ENCODE measurements at places on chromosomes 6 and 20. TPM values are rescaled to one million over a fixed set of nuclear protein-coding genes. Genes with fewer than 3 reads are reported as not detected.

Gene FAM50B
- 4.0 TPM for total RNA-seq

Gene CFAP61
- total RNA-seq = 1.4 TPM

Gene FIG4
- 9.5 TPM for total RNA-seq

Gene DPPA5
- not detected for total RNA-seq

- no peak overlapping the region for H3K27ac ChIP-seq
- peaks cover 7% of the 10 kb centered on the region for H3K36me3 ChIP-seq
- DNase-seq = no peak
- H3K27me3 ChIP-seq = no peaks in the 10 kb centered on the region
These were observed 33.9 kb downstream of the PPARD start for GRCh38 chr6:35376281-35376680.

DNA sequence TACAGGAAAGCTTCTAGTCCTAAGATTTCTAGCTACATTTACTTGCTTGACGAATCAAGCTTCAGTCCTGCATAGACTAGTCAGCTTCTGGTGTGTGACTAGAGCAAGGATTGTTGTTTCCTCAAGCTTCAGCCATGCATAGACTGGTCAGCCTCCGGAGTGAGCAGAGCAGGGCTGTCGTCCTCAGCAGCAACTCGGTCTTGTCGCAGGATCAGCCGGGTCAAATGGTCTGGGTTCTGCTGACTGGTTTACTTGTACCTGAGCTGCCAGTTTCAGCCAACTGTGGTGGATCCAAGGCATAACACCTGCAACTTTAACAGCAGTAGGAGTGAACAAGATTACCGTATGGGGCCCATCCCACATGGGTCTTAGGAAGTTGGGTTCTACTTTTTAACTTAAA, 10.8 kb upstream of the GMPR start:
- H3K36me3 ChIP-seq = no peaks in the 10 kb centered on the region
- H3K4me3 ChIP-seq = no peak overlapping the region
- no peak for DNase-seq
- no peaks in the 10 kb centered on the region for H3K4me1 ChIP-seq

GRCh38 chr6:113489952-113490746, 367.0 kb upstream of the MARCKS start:
- no peak overlapping the region for H3K27ac ChIP-seq
- H3K27me3 ChIP-seq = no peaks in the 10 kb centered on the region
- no peaks in the 10 kb centered on the region for H3K36me3 ChIP-seq

DNA sequence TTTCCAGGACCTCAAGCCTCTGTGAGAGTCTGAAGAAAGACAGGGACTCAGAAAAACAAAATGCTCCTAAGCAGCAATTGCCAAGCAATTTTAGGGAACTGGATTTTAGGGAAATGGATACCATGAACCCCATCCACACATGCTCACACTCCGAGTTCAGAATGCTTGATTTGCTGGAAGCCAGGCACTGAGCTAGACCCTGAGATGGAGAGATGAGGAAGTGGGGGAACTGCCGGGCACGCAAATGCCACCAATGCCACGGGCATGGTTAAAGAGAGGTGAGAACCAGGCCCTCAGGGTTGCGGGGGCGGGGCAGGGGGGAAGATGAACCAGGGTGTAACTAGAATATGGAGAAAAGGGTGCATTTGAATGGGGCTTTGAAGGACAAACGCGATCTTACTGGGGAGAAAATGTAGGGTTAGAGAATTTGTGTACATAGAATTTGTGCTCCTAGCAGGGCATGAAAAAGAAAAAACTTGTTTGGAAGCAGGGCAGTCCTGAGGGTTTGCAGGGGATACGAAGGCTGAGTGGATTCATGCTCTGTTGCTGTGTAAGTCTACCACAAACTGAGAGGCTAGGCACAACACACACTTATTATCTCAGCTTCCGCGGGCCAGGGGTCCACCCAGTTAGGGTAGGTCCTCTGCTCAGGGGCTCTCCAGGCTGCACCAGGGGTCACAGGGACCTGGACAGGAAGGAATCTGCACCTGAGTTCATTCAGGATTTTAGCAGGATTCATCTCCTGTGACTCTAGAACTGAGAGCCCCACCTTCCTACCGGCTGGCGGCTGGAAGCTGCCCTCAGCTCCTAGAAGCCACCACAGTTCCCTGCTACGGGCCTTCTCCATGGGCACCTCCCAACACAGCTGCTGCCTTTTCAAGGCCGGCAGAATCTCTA, 108.0 kb downstream of the SNX5 start:
- peaks cover 5% of the 10 kb centered on the region for H3K4me1 ChIP-seq
- DNase-seq = no peak
- no peaks in the 10 kb centered on the region for H3K27me3 ChIP-seq
- H3K36me3 ChIP-seq = no peaks in the 10 kb centered on the region

- no peak overlapping the region for H3K27ac ChIP-seq
- H3K27me3 ChIP-seq = no peaks in the 10 kb centered on the region
- H3K4me1 ChIP-seq = no peaks in the 10 kb centered on the region
- peaks cover 15% of the 10 kb centered on the region for H3K36me3 ChIP-seq
- DNase-seq = no peak
These were observed 353.4 kb downstream of the RNGTT start for GRCh38 chr6:88609983-88610382.

- H3K27me3 ChIP-seq = no peaks in the 10 kb centered on the region
- H3K27ac ChIP-seq = no peak overlapping the region
- no peaks in the 10 kb centered on the region for H3K36me3 ChIP-seq
- DNase-seq = no peak
- peaks cover 24% of the 10 kb centered on the region for H3K4me1 ChIP-seq
- H3K4me3 ChIP-seq = no peak overlapping the region
These were observed 312.7 kb upstream of the TBX18 start for GRCh38 chr6:85077098-85077497.

- H3K27me3 ChIP-seq = no peaks in the 10 kb centered on the region
- no peak overlapping the region for H3K27ac ChIP-seq
- no peak for DNase-seq
- H3K4me1 ChIP-seq = peaks cover 9% of the 10 kb centered on the region
- no peak overlapping the region for H3K4me3 ChIP-seq
- H3K36me3 ChIP-seq = no peaks in the 10 kb centered on the region
These were observed 42.7 kb upstream of the NOX3 start for GRCh38 chr6:155498370-155498769.

DNA sequence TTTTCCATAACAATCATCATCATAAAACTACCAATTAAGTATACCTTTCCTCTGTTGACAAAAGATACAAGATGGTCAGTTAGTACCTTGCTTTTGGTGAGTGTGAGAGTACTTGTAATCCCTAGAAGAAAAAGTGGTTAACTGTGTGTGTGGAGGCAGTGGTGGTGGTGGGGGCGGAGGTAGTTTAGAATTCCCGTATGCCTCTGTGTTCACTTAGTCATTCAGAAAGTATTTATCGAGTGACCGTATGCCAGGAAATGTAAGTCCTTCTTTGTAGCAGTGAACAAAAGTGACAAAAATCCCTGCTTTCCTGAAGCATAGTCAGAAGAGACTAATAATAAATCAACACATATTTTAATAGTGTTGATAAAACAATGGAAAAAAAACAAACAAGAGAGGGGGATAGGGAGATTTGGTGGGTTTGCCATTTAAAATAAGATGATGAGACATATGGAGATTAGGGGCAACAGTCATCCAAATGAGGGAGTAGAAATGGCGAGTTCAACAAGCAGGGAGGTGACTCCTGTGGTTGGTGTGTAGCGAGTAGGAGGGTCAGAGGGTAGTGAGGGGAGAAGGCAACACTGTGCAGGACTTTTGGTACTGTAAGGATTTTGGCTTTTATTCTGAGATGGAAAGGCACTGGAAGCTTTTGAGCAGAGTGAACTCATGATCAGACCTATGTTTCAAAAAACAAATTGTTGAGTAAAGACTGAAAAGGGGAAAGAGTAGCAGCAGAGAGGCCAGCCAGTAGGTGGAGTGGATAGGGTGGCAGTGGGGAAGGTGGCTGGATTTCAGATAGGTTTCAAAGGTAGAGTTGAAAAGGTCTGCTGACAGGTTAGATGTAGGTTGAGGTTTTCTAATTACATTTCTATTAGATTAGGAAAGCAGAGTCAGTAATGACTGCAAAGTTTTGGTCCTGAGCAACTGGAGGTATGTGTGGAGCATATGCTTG, 40.3 kb upstream of the SIM1 start:
- H3K4me3 ChIP-seq = no peak overlapping the region
- H3K36me3 ChIP-seq = peaks cover 7% of the 10 kb centered on the region
- no peak overlapping the region for H3K27ac ChIP-seq
- H3K4me1 ChIP-seq = no peaks in the 10 kb centered on the region
- H3K27me3 ChIP-seq = no peaks in the 10 kb centered on the region

DNA sequence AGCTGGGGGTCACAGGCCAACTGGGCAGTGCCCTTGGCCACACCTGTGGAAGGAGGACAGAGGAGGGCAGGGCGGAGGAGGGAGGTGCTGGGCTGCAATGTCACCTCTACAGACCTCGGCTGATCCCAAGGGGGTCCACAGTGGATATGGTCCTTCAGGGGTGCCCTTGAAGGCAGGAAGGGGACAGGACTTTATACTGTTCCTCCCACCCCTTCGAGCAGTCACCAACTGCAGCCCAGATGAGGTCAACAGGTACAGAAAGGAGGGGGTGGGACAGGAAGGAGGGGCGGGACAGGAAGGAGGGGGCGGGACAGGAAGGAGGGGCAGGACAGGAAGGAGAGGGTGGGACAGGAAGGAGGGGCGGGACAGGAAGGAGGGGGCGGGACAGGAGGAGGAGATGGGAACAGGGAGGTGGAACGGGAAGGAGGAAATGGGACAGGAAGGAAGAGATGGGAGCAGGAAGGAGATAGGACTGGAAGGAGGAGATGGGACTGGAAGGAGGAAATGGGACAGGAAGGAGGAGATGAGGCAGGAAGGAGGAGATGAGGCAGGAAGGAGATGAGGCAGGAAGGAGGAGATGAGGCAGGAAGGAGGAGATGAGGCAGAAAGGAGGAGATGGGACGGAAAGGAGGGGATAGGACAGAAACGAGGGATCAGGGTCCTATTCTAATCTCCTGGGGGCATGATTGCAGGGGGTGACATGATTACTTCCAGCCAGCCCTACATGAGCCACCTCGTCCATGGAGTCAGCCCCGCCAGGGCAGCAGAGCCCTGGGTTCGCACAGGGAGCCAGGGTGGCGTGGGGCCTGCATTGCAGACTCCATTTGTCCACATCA, 19.4 kb upstream of the MRGBP start:
- peaks cover 35% of the 10 kb centered on the region for H3K4me1 ChIP-seq
- H3K27ac ChIP-seq = peak overlapping the region; percentile 2
- peak; percentile 79 for DNase-seq
- H3K27me3 ChIP-seq = no peaks in the 10 kb centered on the region
- H3K36me3 ChIP-seq = no peaks in the 10 kb centered on the region

GRCh38 chr6:132287101-132287500, 114.2 kb downstream of the MOXD1 start:
- no peaks in the 10 kb centered on the region for H3K36me3 ChIP-seq
- DNase-seq = no peak
- no peaks in the 10 kb centered on the region for H3K27me3 ChIP-seq

DNA sequence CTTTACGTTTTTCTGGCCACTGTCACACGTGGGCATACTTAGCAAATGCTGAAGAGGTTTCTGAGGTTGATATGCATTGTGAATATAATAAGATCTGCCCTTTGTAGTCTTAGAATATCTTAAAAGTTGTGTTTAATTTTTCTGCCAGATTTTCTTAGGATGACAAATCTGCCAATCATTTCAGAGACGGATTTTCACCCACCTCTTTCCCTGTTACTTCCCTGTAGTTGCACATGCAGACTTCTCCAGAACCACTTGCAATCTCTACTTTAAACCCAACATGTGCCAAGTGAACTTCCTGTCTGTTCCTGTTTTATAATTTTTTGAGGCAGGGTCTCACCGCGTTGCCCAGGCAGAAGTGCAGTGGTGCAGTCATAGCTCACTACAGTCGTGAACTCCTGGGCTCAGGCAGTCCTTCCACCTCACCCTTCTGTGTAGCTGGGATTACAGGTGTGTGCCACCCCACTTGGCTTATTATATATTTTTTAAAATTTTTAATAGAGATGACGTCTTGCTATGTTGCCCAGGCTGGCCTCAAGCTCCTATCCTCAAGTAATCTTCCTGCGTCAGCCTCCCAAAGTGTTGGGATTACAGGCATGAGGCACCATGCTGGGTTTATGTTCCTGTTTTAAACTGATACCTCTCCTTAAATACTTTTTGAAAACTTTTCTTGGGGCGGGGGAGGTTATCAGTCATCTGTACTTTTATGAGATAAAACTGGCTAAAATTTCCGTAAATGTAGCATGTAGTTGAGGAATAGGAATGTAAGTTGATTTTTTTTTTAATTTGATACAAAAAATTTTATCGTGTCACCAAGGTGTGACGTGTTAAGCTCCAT, 2.7 kb downstream of the IGF2R start:
- H3K4me1 ChIP-seq = peaks cover 46% of the 10 kb centered on the region
- H3K36me3 ChIP-seq = no peaks in the 10 kb centered on the region
- no peak overlapping the region for H3K4me3 ChIP-seq
- DNase-seq = no peak
- H3K27me3 ChIP-seq = no peaks in the 10 kb centered on the region
- H3K27ac ChIP-seq = no peak overlapping the region

- no peak for DNase-seq
- H3K4me3 ChIP-seq = no peak overlapping the region
- no peak overlapping the region for H3K27ac ChIP-seq
These were observed 7.6 kb upstream of the FAM110A start for GRCh38 chr20:825710-826421.

GRCh38 chr6:40054602-40055001, 120.3 kb upstream of the MOCS1 start:
- no peak overlapping the region for H3K4me3 ChIP-seq
- no peak for DNase-seq
- no peaks in the 10 kb centered on the region for H3K4me1 ChIP-seq

DNA sequence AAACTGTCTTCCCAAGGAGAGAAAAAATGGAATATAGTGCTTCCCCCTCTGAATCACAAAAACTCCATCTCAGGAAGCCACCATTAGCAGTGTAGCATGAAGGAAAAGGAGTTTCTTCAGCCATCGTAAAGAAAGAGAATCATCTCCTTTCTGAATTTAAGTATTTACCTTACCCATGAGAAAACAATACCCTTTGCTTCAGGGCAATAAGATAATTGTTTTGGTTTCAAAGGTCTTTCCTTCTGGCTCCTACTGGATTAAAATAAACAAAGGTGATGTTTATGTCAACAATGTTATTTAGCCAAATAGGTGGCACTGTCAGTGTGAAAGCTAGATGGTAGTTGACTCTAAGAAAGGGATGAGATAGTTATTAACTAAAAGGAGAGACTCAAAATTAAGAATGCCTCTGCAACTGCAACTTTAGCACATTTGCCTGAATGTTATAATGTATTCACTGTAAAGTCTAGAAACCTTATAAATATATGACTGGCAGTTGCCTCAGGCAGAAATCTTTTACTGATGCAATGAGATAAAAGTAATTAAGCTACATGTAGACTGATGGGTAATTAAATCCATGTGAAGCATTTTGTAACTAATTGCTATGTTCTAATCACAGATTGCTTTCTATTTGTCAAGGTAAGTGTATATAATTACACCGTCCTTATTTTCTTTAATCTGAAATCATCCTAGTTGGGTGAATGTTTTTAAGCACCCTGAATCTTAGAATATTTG, 399.0 kb downstream of the CDKAL1 start:
- no peaks in the 10 kb centered on the region for H3K4me1 ChIP-seq
- H3K36me3 ChIP-seq = no peaks in the 10 kb centered on the region
- DNase-seq = no peak
- H3K27me3 ChIP-seq = no peaks in the 10 kb centered on the region
